ENCODE measurements at places on chromosomes 13 and 19. TPM values are rescaled to one million over a fixed set of nuclear protein-coding genes. Genes with fewer than 3 reads are reported as not detected.

DPF1 gene
- not detected for total RNA-seq

C2CD4C gene
- 0.21 TPM for total RNA-seq

CACNG8 gene
- total RNA-seq: not detected

SCGB2B2 gene
- total RNA-seq: 0.21 TPM

DNA sequence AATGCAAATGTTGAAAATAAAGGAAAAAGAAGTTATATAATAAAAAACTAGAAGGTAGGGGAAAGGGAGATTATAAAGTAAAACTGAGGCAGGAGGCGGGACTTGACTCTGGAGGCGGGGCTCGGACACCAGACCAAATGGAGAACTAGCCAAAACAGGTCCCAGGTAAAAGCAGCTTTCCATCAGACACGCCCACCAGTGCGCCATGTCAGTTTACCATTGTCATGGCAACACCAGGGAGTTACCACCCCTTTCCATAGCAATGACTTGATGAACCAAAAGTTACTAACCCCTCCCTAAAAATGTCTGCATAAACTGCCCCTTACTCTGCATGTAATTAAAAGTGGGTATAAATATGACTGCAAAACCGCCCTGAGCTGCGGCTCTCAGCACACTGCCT, 70.9 kb downstream of the PEPD start:
- H3K27me3 ChIP-seq: no peaks in the 10 kb centered on the region
- no peak for DNase-seq
- H3K36me3 ChIP-seq: no peaks in the 10 kb centered on the region
- H3K4me3 ChIP-seq: no peak overlapping the region

DNA sequence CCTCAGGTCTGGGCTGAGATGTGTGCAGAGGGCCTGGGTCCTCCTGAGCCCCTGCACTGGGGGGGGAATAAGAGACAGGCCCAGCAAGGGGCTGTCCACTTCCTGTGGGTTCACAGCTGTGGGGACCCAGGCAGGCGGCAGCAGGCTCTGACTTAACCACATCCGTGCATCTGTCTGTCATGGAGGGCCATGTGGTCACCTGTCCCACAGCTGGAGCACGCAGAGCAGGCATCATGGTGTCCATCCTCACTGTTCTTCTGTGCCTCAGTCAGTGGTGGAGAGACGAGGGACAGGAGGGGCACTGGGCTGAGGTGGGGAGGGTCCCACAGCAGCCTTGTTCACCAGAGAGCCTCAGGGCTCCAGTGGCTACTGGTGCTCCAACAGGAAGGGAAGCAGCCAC, 16.3 kb upstream of the KIR3DL3 start:
- H3K4me1 ChIP-seq: no peaks in the 10 kb centered on the region
- no peak overlapping the region for H3K27ac ChIP-seq
- H3K27me3 ChIP-seq: no peaks in the 10 kb centered on the region
- no peak overlapping the region for H3K4me3 ChIP-seq
- no peaks in the 10 kb centered on the region for H3K36me3 ChIP-seq

- no peaks in the 10 kb centered on the region for H3K27me3 ChIP-seq
- H3K27ac ChIP-seq: no peak overlapping the region
- DNase-seq: no peak
- no peak overlapping the region for H3K4me3 ChIP-seq
These were observed 187.3 kb downstream of the NUFIP1 start for GRCh38 chr13:44801990-44802389.

DNA sequence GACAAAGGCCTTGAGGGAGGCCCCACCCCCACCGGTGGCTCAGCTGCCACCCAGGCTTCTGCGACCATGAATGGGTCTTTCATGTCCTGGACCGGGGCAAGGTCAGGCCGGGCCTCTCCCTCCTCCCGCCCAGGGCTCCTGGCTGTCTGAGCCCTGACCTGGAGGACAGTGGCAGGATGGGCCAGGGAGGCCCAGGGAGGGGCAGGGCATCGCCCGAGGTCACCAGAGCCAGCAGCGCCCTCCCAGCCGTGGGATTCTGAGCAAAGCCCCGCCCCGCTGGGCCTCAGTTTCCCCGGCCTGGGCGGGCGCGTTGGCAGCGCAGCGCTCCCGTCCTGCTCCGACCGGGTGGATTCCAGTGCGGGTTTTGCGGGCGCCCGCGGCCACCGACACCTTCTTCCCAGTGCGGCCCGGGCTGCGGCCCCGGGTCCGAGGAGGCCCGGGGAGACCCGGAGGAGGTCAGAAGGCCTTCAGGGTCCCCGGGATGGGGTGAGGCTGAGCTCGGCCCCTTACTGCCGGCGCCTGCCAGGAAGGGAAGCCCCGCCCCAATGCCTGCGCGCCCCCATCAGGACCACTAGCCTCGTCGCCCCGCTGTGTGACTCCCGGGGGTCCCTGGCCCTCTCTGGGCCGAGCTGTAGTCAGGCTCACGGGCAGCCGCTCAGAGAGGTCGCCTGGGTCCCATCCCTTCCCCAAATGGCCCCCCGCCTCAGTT, 24.6 kb upstream of the SEMA6B start:
- H3K4me3 ChIP-seq: no peak overlapping the region
- H3K27ac ChIP-seq: no peak overlapping the region
- H3K4me1 ChIP-seq: peaks cover 16% of the 10 kb centered on the region
- DNase-seq: no peak
- no peaks in the 10 kb centered on the region for H3K27me3 ChIP-seq
- H3K36me3 ChIP-seq: no peaks in the 10 kb centered on the region

All from tibial nerve (tissue), 4 donors.